SJSA1 (cell line): ENCODE measurements at places on chromosomes 16 and 17. TPM values are rescaled to one million over a fixed set of nuclear protein-coding genes. Genes with fewer than 3 reads are reported as not detected.

The OMG gene
- total RNA-seq: not detected in 2 replicates

The AKTIP gene
- 17.2 and 23.3 TPM in 2 replicates for total RNA-seq

The KRTAP9-8 gene
- not detected in 2 replicates for total RNA-seq

The ARHGAP23 gene
- 24.9 and 56.4 TPM in 2 replicates for total RNA-seq

The TNFRSF17 gene
- total RNA-seq: not detected in 2 replicates

The GPR179 gene
- total RNA-seq: 0.05 TPM in 1 of 2 replicates, not detected in the other

The CRYBA1 gene
- not detected in 2 replicates for total RNA-seq

The ZNF287 gene
- 4.5 and 6.4 TPM in 2 replicates for total RNA-seq

The TBL3 gene
- total RNA-seq: 68.0 and 156 TPM in 2 replicates

The ACAP1 gene
- not detected in 2 replicates for total RNA-seq

DNA sequence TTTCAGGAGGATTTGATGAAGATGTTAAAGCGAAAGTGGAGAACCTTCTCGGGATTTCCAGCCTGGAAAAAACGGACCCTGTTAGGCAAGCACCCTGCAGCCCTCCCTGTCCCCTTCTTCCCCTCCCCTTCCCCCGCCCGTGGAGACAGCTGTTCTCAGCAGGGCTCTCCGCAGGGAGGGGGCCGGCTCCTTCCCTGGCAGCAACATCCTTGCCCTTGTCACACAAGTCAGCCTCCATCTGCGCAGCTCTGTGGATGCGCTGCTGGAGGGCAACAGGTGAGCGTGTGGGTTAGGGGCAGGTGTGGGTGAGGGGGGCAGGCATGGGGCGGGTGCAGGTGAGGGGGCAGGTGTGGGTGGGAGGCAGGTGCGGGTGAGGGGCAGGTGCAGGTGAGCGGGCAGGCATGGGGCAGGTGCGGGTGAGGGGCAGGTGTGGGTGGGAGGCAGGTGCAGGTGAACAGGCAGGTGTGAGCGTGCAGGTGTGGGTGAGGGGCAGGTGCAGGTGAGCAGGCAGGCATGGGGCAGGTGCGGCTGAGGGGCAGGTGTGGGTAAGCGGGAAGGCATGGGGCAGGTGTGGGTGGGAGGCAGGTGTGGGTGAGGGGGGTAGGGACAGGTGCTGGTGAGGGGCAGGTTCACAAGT lies 9.4 kb downstream of the CYBC1 start:
- no peaks in the 10 kb centered on the region for H3K4me1 ChIP-seq
- no peaks in the 10 kb centered on the region for H3K27me3 ChIP-seq
- no peak overlapping the region for H3K4me3 ChIP-seq
- H3K27ac ChIP-seq: no peak overlapping the region
- H3K36me3 ChIP-seq: peaks cover 84% of the 10 kb centered on the region

GRCh38 chr16:13866073-13866472 lies 53.9 kb upstream of the ERCC4 start:
- peak; percentile 66 for DNase-seq
- no peak overlapping the region for H3K27ac ChIP-seq

- no peak for DNase-seq
- H3K27ac ChIP-seq: no peak overlapping the region
- H3K4me3 ChIP-seq: no peak overlapping the region
- no peaks in the 10 kb centered on the region for H3K36me3 ChIP-seq
- no peaks in the 10 kb centered on the region for H3K27me3 ChIP-seq
- 0 out of 2 replicates have a peak, but pooled peaks cover 3% of the 10 kb centered on the region for H3K4me1 ChIP-seq
These were observed 21.4 kb downstream of the KCNJ12 start for GRCh38 chr17:21397341-21398190.

- no peaks in the 10 kb centered on the region for H3K4me1 ChIP-seq
- H3K27me3 ChIP-seq: no peaks in the 10 kb centered on the region; the same call in 1 of the 2 replicates
- H3K27ac ChIP-seq: no peak overlapping the region
- DNase-seq: no peak
These were observed 34.8 kb downstream of the FAM20A start for GRCh38 chr17:68566442-68566738.

DNA sequence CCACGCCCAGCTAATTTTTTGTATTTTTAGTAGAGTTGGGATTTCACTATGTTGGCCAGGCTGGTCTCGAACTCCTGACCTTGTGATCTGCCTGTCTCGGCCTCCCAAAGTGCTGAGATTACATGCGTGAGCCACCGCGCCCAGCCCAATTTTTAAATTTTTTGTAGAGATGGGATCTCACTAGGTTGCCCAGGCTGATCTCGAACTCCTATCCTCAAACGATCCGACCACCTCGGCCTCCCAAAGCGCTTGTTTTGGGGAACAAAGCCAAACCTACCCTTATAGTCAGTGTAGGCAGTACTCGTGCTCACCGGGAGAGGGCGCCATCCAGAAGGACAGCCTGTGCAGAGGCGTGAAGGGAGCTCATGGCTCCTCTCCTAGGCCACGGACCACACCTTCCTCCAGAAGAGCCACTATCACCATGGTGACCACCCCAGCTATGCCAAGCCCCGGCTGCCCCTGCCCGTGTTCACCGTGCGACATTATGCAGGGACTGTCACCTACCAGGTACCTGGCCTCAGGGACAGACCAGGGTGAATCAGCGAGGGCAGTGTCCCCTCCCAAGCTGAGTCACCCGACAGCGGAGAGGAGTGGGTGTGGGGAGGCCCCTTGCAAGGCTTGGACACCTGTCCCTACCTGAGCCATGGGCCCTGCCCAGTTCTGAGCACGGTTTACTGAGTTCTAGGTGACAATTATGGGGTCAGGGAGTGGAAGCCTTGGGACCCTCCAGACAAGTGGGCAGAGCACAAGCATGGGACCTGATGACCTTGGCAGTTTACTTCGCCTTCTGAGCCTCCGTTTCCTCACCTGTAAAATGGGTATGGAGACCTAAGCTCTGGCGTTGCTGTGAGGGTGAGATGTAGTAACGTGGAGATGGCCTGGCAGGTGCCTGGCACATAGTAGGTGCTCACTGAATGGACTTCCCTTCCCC lies 13.7 kb downstream of the MYO15B start:
- H3K27me3 ChIP-seq: no peaks in the 10 kb centered on the region
- peak; percentile 81 for DNase-seq
- H3K4me1 ChIP-seq: no peaks in the 10 kb centered on the region
- H3K36me3 ChIP-seq: no peaks in the 10 kb centered on the region
- H3K27ac ChIP-seq: no peak overlapping the region

DNA sequence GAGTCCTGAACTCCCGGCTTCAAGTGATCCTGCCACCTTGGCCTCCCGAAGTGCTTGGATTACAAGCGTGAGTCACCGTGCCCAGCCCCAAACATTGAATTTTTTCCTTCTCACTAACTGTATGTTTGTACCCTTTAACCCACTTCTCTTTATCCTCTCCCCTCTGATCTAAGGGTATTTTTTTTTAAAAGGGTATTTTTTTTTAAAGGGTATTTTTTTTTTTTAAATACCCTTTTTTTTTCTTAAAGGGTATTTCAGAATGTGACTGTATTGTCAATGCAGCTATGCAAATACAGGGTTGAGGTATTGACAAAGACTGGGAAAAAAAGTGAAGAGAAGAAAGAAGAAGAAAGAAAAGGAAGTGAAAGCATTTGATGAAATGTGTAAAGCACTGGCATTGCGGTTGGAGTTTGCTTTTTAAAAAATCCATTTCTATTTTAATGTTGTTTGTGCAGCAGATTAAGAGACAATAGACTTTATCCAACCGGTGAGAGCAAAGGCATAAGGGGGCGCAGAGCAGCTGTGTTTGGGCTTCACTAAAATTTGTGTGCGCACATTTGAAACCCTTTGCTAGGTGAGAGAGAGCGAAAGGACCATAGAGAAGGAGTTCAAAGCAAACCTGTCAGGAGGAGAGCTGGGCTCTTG lies 42.4 kb downstream of the SYT17 start:
- DNase-seq: peak; percentile 62
- peak overlapping the region; percentile 32 for H3K27ac ChIP-seq
- peaks cover 13% of the 10 kb centered on the region for H3K4me1 ChIP-seq

GRCh38 chr17:76641501-76641900 lies 2.1 kb downstream of the ST6GALNAC1 start:
- no peaks in the 10 kb centered on the region for H3K36me3 ChIP-seq
- H3K4me3 ChIP-seq: no peak overlapping the region
- H3K27ac ChIP-seq: no peak overlapping the region
- no peaks in the 10 kb centered on the region for H3K27me3 ChIP-seq
- no peak for DNase-seq
- H3K4me1 ChIP-seq: peaks cover 4% of the 10 kb centered on the region; the same call in 1 of the 2 replicates

GRCh38 chr16:1102921-1103635 lies 7.0 kb upstream of the C1QTNF8 start:
- no peak overlapping the region for H3K27ac ChIP-seq
- H3K4me1 ChIP-seq: peaks cover 5% of the 10 kb centered on the region
- H3K36me3 ChIP-seq: no peaks in the 10 kb centered on the region
- peak; percentile 40 for DNase-seq
- H3K4me3 ChIP-seq: no peak overlapping the region

- no peak overlapping the region for H3K4me3 ChIP-seq
- no peak overlapping the region for H3K27ac ChIP-seq
- H3K27me3 ChIP-seq: 0 out of 2 replicates have a peak, but pooled peaks cover 2% of the 10 kb centered on the region
- no peak for DNase-seq
- H3K4me1 ChIP-seq: peaks cover 9% of the 10 kb centered on the region
These were observed 4.6 kb downstream of the TGFB1I1 start for GRCh38 chr16:31476303-31477219.

DNA sequence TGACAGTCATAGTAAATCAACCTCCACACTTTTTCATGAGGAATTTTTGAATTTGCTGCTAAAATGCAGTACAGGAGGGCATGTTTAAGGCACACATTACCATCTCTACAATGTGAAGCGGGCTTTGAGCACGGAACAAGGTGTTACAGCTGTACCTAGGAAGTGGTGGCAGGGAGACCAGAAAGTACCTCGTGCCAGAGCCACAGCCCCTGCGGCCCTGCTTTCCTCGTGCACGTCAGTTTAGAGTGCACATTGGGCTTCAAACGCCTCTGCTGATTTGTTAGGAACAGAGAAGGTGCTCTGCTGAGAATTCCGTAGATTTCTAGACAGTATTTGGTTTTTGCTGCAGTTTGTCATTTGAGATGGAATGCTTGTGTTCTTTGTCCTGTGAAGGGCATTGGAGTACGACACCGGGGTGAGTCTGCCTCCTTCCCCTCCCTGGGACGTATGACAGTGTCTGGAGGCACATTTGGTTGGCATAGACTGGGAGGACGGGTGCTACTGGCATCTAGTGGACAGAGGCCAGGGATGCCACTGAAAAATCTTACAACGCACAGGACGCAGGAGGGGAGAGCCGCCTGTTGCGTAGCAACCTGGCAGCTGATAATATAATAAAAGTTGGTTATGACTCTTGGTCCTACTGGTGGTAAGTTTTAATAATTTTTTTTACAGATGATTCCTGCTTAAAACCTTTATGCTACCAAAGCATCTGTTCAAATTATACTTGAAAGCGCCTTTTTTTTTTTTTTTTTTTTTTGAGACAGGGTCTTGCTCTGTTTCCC lies 9.1 kb downstream of the FOXK2 start:
- H3K27me3 ChIP-seq: no peaks in the 10 kb centered on the region
- peak; percentile 63 for DNase-seq
- H3K36me3 ChIP-seq: peaks cover 3% of the 10 kb centered on the region; the same call in 1 of the 2 replicates

GRCh38 chr17:57874434-57875289 lies 24.8 kb upstream of the MRPS23 start:
- H3K27ac ChIP-seq: peak overlapping the region; percentile 94
- H3K36me3 ChIP-seq: peaks cover 81% of the 10 kb centered on the region
- no peaks in the 10 kb centered on the region for H3K27me3 ChIP-seq

- H3K27me3 ChIP-seq: no peaks in the 10 kb centered on the region
- H3K36me3 ChIP-seq: no peaks in the 10 kb centered on the region
- no peak for DNase-seq
- H3K4me3 ChIP-seq: no peak overlapping the region
- H3K27ac ChIP-seq: no peak overlapping the region
These were observed 506.9 kb downstream of the RBFOX1 start for GRCh38 chr16:7839568-7839967.

DNA sequence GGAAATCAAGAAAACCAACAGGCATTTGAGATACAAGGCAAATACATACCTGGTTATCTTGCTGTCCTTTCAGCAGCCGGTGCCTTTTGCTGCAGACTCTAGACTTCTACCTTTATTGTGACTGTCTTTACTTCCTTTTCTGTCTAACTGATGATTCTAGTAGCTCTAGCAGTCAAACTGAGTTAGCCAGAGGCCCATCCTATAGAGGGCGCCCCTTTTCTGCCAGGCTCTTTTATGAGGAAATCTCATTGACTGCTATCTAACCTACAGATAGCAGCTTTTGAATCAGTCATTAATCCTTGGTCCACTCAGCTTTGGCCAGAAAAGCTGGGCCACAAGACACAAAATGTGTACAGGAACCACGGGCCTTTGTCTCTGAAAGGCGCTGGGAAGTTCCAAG lies 87.5 kb upstream of the WSB1 start:
- no peaks in the 10 kb centered on the region for H3K27me3 ChIP-seq
- H3K36me3 ChIP-seq: no peaks in the 10 kb centered on the region
- no peak overlapping the region for H3K4me3 ChIP-seq
- peaks cover 12% of the 10 kb centered on the region for H3K4me1 ChIP-seq

DNA sequence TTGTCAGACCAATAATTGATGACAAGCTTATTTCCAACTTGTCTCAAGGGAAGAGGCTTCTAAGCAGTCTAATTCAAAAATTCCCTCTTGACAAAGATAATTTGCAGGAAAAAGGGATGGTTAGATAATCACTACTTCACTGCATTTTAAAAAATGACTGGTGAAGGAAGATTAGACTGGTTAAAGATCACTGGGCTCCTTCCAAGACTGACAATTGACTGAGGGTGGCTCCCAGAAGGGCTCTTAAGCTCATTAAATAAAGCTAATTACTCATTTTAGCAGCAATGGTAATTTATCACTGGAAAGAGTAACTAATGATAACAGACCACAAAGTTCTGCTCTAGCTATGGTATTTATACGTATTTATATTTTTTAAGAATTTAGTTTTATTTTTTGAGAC lies 4.4 kb upstream of the HEATR3 start:
- no peaks in the 10 kb centered on the region for H3K27me3 ChIP-seq
- no peak for DNase-seq

DNA sequence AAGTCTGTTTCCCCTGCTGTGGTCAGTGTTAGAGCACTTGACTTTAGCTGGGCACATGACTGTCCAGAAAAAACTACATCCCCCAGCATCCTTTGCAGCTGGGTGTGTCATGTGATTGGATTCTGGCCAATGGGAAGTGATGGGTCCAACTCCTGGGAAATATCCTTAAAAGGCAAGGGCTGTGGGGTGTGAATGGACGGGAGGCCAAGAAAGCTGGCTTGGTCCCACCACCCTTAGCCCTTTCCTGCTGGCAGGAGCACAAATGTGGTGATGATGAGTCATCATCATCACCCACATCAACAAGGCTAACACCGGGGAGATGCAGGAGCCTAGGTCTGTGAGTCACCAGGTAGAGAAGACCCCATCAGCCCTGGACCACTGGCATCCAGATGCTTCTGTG lies 341.7 kb downstream of the C16orf95 start:
- peaks cover 14% of the 10 kb centered on the region for H3K4me1 ChIP-seq
- no peak overlapping the region for H3K4me3 ChIP-seq
- DNase-seq: peak; percentile 83
- no peaks in the 10 kb centered on the region for H3K36me3 ChIP-seq
- H3K27ac ChIP-seq: no peak overlapping the region
